ENCODE measurements at places on chromosomes 7 and 10.

DNA sequence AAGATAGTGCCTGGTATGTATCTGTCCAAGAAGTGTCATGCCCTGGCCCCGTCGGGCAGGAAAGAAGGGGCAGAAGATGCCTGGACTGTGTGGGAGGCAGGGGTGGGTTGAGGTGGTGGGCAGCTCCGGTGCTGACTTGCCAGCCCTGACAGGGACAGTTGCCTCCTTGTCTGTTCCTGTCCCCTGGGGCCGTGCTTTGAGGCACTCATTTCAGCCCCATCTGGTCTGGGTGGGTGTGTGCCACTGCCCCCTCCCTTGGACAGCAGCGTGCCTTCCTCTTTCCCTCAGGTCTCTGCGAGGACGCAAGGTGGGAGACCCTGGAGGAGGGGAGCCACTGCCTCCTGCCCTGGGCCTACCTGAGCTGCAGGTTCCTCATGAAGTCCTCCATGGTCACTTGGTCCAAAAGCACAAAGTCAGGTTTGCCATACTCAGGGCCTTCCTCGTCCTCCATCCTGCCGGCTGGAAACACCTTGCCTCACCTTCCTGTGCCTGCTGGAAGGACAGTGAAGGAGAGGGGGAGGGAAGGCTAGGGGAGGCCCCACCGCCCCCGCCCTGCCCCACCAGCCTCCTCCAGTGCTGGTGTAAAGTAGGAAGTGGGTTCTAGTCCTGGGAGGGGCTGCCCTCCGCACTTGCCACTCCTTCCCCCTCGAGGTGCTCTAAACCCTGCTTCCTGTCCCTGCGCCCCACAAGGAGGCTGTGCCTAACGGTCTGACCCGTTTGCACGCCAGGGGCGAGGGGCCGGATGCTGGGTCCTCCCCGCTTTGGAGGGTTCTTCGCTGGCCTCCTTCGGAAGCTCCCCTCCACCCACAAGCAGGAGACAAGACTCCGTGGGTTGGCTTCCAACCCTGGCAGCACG, at the start of gene MYO1G:
Gene MYO1G, minus strand, starts transcription at position 505 of the 856 bp plus-strand sequence. Its CDS starts 54 bp downstream, at position 451.
- no peak for DNase-seq

DNA sequence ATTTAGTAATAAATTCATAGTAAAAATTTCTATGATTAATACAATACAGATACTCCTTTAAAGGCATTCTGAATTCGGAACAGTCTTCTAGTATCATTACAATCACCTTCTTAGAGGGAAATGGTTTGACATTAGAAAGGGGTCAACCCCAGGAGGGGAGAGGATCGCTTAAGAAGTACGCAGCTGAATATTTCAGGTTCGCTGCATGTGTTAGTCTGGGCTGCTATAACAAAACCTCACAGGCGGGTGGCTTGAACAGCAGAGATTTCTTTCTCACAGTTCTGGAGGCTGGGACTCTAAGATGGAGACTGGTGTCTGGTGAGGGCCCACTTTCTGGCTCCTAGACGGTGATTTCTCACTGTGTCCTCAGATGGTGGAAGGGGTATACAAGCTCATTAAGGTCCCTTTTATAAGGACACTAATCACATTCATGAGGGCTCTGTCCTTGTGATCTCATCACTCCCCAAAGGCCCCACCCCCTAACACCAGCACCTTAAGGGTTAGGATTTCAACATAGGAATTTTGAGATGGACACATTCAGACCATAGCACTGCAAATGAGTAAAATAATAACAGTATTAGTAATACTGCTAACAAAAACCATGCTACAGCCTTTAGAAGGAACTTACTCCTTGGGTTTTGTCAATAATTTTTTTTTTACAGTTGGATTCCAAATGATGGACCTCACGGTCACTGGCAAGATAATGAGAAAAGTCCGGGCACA, 34.0 kb downstream of the GNA12 start:
- no peak for DNase-seq

- no peak for DNase-seq
Observed at GRCh38 chr7:51261950-51262795, 54.4 kb downstream of the COBL start.

GRCh38 chr7:127473409-127473808, 80.9 kb upstream of the ZNF800 start:
- DNase-seq: no peak

GRCh38 chr10:59748834-59749233, 4.4 kb downstream of the MRLN start:
- DNase-seq: peak; percentile 9

- no peak for DNase-seq
Observed at GRCh38 chr7:137931823-137932222, 70.1 kb downstream of the CREB3L2 start.

GRCh38 chr10:62669341-62669740, 135.2 kb upstream of the ADO start:
- DNase-seq: no peak

- no peak for DNase-seq
Observed at GRCh38 chr7:107080099-107080505, 35.6 kb downstream of the PRKAR2B start.
